ENCODE measurements at places on chromosomes 7 and 10. TPM values are rescaled to one million over a fixed set of nuclear protein-coding genes. Genes with fewer than 3 reads are reported as not detected.

DNA sequence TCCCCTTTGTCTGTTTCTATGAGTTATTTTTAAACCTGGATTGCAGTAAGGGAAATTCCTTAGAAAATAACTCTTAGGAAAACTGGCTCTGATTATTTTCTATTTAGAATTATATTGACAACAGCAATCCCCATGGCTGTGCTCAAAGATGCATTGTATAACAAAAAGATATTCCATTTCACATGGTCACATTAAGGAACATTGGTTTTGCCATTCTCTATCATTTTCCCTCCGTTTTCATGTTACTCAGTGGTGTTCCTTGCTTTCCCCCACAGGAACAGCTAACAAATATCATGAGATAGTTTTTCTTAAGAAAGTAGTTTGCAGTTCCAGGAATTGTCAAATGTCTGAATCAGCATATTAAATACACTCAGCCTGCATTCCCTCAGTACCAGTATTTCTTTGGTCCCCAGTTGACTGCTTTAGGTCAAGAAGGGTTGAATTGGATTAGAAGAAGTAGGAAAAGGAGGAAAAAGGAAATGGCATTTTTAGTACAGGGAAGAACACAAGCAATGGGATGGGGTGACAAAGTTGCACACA lies 436.7 kb downstream of the TNS3 start:
- DNase-seq: no peak

GRCh38 chr10:14179251-14179650 lies 151.5 kb downstream of the FRMD4A start:
- no peak for DNase-seq

Gene SPDYE11
- not detected for total RNA-seq

- DNase-seq: no peak
These were observed 24.4 kb upstream of the CHST15 start for GRCh38 chr10:124117833-124118232.

Gene BAMBI
- total RNA-seq: 25.9 TPM

DNA sequence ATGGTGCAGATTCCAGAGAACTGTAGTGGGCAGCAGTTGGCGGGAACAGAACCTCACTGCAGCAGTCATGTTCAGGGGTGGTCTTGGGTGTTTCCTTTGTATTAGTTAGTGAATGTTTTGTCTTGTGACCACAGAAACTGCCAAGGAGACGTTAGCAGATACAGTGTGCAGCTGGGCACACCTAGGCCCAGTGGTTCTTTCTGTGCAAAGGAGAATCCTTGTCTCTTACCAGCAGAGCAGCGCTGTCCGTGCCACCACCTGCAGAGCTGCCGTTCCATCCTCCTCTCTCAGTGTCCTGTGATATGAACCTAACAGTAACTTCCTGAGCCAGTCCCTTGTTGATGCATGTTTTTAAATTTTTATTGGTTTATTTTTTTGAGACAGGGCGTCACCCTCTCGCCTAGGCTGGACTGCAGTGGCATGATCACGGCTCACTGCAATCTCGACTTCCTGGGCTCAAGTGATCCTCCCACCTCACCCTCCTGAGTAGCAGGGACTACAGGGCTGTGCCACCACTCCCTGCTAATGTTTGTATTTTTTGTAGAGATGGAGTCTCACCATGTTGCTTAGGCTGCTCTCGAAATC lies 60.6 kb downstream of the WDR37 start:
- no peak for DNase-seq

Gene OPN1SW
- total RNA-seq: not detected

Gene MYL10
- not detected for total RNA-seq

DNA sequence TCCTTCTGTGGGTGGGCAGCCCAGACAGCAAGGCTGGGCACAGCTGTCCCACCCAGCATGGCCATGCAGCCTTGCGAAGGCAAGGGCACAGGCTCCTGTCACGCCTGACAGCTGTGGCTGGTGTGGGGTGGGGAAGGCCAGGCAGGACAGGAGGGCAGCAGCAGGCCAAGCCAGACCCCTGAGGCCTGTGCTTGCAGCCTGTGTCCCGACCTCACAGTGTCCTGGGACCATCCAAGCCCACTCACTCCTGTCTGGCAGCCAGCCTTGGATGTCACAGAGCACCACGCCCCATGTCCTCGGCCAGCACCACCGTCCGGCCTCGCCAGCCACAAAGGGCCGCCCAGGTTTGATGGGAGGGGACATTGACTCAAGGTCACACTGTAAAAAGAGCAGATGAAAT lies 85.5 kb upstream of the LRRC4 start:
- no peak for DNase-seq
